Progenitor cell of endocrine pancreas (in vitro differentiated cells): ENCODE measurements at places on chromosomes 3 and 15.
A peak's percentile ranks its signal among the peaks of the same experiment; 100 is the strongest.

GRCh38 chr15:79972863-79973262 lies 1.9 kb upstream of the BCL2A1 start:
- DNase-seq, result no peak

DNA sequence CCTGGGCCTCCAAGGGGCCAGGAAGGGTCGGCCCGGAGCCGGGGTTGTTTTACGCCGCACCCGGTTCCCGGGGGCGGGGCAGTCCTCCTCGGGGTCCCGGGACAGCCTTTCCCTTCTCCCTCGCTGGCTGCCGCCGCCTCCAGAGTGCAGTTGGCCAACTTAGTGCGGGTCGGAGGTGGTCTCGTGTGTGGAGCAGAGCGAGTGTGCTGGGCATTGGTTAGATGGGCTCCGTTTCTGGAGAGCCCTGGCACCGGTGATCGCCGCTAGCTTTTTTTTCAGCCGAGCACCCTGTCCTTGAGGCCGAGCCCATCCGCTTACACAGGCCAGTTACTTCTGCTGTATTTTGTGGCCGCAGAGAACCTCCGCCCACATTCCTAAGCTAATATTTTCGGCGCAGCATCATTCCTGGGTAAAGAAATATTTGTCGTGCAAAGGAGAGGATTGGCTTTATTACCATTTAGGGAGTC lies 585 bp downstream of the KIF23 start:
- DNase-seq, result peak; percentile 24

- no peak for DNase-seq
Observed at GRCh38 chr3:64836097-64836496, 148.3 kb upstream of the ADAMTS9 start.

- no peak for DNase-seq
Observed at GRCh38 chr3:29747991-29748390, 467.1 kb downstream of the RBMS3 start.

- no peak for DNase-seq
Observed at GRCh38 chr3:192929755-192930547, 12.3 kb upstream of the MB21D2 start.

DNA sequence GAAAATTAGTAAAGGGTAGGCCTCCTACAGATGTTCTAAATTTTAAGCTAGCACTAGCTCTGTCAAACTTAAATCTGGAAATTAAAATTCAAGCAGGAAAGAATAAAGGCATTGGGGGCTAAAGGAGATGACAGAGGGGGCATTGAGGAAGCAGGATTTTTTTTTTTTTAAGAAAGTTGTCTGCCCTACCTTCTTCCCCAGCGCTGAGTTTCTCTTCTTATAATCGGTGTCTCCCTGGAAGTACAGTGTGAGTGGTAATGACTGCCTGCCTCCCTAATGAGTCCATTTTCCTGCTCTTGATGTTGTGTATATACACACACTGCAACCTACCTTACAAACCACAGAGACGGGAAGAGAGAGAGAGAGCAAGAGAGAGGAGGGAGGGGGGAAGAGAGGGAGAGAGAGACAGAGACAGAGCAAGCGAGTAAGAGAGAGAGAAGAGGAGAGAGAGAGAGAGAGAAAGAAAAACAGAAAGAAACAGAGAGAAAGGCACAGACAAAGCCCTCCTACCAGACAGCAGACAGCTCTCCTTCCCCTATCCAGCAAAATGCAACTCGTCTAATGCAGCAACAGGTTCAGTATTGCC lies 47.0 kb downstream of the ZBTB20 start:
- DNase-seq, result no peak

GRCh38 chr3:59540696-59541095 lies 490.9 kb upstream of the CFAP20DC start:
- no peak for DNase-seq

DNA sequence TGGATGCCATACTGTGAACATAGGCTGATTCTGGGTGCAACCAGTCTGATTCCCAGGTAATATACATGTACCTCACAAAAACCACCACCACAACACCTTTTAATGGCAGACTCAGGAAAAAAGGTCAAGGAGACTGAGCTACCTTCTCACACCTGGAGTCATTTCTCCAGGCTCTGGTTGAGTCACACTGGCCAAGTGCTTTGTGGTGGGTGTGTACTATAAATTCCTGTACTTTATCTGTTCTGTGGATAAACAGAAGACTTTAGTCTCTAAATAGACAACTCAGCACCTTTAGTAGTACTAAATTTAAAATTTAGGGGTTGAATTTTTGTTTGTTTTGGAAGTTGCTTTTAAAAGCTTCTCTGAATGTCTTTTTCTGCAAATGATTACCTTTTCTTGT lies 46.7 kb downstream of the TOP2B start:
- DNase-seq, result no peak

GRCh38 chr3:141793476-141794260 lies 30.5 kb downstream of the GRK7 start:
- no peak for DNase-seq

GRCh38 chr15:25391971-25392721 lies 46.7 kb downstream of the UBE3A start:
- no peak for DNase-seq

- DNase-seq, result no peak
Observed at GRCh38 chr15:51917493-51917892, 54.1 kb downstream of the LEO1 start.

GRCh38 chr3:188455748-188456147 lies 301.8 kb downstream of the LPP start:
- DNase-seq, result no peak

GRCh38 chr3:156563900-156564682 lies 9.2 kb upstream of the SSR3 start:
- DNase-seq, result no peak

DNA sequence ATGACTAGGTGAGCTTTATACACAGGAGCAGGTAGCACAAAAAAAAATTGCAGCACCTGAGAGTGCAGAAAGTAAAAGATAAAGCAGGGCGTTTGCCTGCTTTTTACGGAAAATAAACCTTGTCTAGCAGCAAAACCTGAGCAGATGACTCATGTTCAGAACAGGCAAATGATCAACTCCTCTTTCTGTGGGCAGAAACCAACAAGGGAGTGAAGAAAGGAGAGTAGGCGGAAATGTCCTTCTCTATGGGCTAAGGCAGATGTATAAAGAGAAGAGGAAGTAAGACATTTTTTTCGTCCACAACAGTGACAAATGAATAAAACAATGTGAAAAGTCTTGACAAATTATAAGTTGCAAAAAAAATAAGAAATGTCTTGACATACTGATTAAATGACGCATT lies 24.5 kb upstream of the GMNC start:
- no peak for DNase-seq

DNA sequence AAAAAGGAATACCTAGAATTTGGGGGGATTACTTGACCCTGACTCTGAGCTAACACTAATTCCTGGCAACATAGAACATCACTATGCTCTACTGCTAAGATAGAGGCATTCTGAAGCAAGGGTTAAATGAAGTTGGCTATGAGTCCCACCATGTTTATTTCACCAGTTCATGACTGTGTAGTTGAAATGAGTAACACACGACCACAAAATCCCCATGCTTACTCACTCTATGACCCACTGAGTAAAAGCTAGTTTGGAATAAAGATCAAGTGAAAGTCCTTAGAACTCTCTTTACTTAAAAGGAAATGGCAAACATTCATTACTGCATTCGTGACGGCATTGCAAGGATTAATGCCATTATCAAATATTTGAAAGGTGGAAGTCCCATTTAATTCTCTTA lies 47.4 kb downstream of the MRPL46 start:
- DNase-seq, result no peak

DNA sequence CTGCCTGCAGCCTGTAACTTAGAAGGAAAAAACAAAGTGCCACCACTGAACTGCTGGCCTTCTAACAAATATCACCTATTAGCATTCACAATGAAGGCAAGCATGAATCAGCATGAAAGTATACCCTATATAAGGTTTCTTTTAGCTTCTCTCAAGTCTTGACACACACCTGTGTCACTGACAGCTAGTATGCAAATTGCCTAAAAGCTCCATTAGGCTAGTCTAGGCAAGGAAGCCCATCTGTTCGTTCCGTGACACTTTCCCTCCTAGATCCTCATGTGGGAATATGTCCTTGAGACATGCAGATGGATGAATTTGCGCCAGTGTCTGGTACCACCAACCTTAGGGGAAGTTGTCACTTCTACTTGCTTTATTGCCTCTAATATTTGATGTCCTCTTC lies 129.3 kb downstream of the RBMS3 start:
- DNase-seq, result no peak
